Left lobe of liver (tissue), 2 donors: ENCODE measurements at places on chromosomes 2 and 18. TPM values are rescaled to one million over a fixed set of nuclear protein-coding genes. Genes with fewer than 3 reads are reported as not detected.

GLB1L gene
- 3.1 TPM for total RNA-seq

SP140L gene
- 6.1 TPM for total RNA-seq

DNER gene
- total RNA-seq = 0.10 TPM

CPO gene
- total RNA-seq = 0.38 TPM

UCN gene
- 2.2 TPM for total RNA-seq

SIX3 gene
- not detected for total RNA-seq

LHCGR gene
- total RNA-seq = not detected

ALKAL2 gene
- 2.5 TPM for total RNA-seq

TTN gene
- 1.1 TPM for total RNA-seq

ZNF521 gene
- total RNA-seq = 1.6 TPM

AFF3 gene
- total RNA-seq = 2.3 TPM

ANKRD30BL gene
- total RNA-seq = not detected

SERPINB12 gene
- not detected for total RNA-seq

CCT7 gene
- 93.7 TPM for total RNA-seq

HDLBP gene
- total RNA-seq = 490 TPM

KIAA2012 gene
- total RNA-seq = 0.30 TPM

LYG1 gene
- total RNA-seq = 0.65 TPM

RAB17 gene
- total RNA-seq = 88.5 TPM

ASPRV1 gene
- 0.78 TPM for total RNA-seq

IL1RL1 gene
- 2.6 TPM for total RNA-seq

PID1 gene
- total RNA-seq = 83.3 TPM

TWIST2 gene
- not detected for total RNA-seq

ELOA2 gene
- total RNA-seq = not detected

ECEL1 gene
- total RNA-seq = 0.48 TPM

ZDBF2 gene
- 4.5 TPM for total RNA-seq

EPHA4 gene
- total RNA-seq = 1.7 TPM

APCDD1 gene
- 0.58 TPM for total RNA-seq

CRACDL gene
- 0.30 TPM for total RNA-seq

PHLPP1 gene
- 18.6 TPM for total RNA-seq

EFEMP1 gene
- total RNA-seq = 3.1 TPM

C2orf78 gene
- total RNA-seq = not detected

FTCDNL1 gene
- 7.8 TPM for total RNA-seq

GDF7 gene
- 3.5 TPM for total RNA-seq

ESCO1 gene
- total RNA-seq = 5.1 TPM

NDC80 gene
- 0.18 TPM for total RNA-seq

PTCD3 gene
- 44.9 TPM for total RNA-seq

SH3RF3 gene
- total RNA-seq = 1.1 TPM

NTSR2 gene
- not detected for total RNA-seq

C2orf66 gene
- total RNA-seq = not detected

GLS gene
- total RNA-seq = 10.2 TPM

REG1B gene
- 4.9 TPM for total RNA-seq

NCKAP5 gene
- 4.6 TPM for total RNA-seq

ZNF385B gene
- total RNA-seq = 8.3 TPM

PDCD1 gene
- 0.18 TPM for total RNA-seq

AAMP gene
- 43.9 TPM for total RNA-seq

RSAD2 gene
- 1.6 TPM for total RNA-seq
